ENCODE measurements at places on chromosomes 12 and 14.

DNA sequence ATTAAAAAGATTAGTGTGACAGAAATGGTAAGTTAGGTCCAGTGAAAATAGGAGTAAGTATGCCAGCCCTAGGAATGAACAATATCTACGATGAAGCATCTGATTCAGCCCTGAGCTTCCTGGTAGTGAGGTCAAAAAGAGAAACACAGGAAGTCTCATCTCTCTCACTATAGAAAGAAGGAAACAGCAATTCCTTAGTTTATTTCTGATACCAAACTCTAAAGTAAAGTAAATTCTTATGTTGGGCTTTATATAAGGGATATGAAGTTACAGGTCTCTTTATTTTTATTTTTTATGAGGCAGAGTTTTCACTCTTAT, 76.7 kb upstream of the RFLNA start:
- no peak for DNase-seq

- no peak for DNase-seq
Observed at GRCh38 chr12:92089559-92089958, 56.1 kb downstream of the BTG1 start.

DNA sequence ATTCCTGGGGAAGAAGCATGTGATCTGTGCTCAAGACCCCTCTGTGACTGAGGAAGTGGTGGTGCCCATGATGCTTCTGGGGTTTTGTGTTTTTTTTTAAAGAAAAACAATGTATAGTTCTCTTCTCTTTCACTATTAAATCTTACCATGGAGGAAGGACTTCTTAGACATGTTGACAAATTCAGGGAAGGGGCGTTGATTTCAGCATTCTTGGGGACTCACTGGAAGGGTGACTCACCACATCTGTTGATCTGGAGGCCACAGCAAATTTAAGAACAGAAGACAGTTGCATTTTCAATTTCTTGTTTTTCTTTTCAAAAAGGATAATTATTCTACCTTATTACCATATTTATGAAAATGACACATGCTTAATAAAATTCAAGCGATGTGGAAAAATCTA, 152.9 kb upstream of the RTL1 start:
- no peak for DNase-seq

- DNase-seq = no peak
Observed at GRCh38 chr12:121603581-121603980, 22.7 kb upstream of the ORAI1 start.

- no peak for DNase-seq
Observed at GRCh38 chr14:99606359-99606758, 2.4 kb upstream of the CCDC85C start.
